ENCODE measurements at places on chromosomes 3 and 15. TPM values are rescaled to one million over a fixed set of nuclear protein-coding genes. Genes with fewer than 3 reads are reported as not detected.

- no peaks in the 10 kb centered on the region for H3K4me1 ChIP-seq
- no peak overlapping the region for H3K4me3 ChIP-seq
- H3K27ac ChIP-seq = no peak overlapping the region
- no peaks in the 10 kb centered on the region for H3K27me3 ChIP-seq
- H3K36me3 ChIP-seq = no peaks in the 10 kb centered on the region
Observed at GRCh38 chr15:29621616-29622015, 200.7 kb downstream of the TJP1 start.

GRCh38 chr3:29168696-29169095, 112.2 kb upstream of the RBMS3 start:
- DNase-seq = no peak
- H3K4me3 ChIP-seq = no peak overlapping the region
- peaks cover 4% of the 10 kb centered on the region for H3K4me1 ChIP-seq
- H3K36me3 ChIP-seq = no peaks in the 10 kb centered on the region
- no peaks in the 10 kb centered on the region for H3K27me3 ChIP-seq
- no peak overlapping the region for H3K27ac ChIP-seq

DNA sequence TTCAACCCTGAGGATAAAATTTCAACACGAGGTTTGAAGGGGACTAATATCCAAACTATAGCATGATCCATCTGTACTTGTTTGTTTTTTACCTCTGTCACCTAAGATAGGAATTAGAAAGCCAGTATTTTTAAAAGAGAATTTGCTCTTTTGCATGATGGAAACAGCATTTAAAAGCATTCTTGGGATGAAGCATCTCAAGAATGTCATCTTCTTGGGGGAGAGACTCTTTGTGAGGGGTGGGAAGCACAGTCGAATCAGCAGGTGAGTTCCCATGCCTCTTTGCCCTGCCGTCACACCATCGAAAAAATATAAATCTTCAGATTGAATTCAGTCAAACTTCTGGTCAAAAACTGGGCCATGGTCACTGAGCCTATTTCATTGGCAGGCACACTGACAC, 55.3 kb upstream of the BCHE start:
- H3K4me3 ChIP-seq = no peak overlapping the region
- H3K27me3 ChIP-seq = no peaks in the 10 kb centered on the region
- H3K4me1 ChIP-seq = no peaks in the 10 kb centered on the region
- no peaks in the 10 kb centered on the region for H3K36me3 ChIP-seq
- DNase-seq = no peak

The LEKR1 gene
- 2.1 TPM for total RNA-seq
